ENCODE measurements at places on chromosomes 3 and 15. TPM values are rescaled to one million over a fixed set of nuclear protein-coding genes. Genes with fewer than 3 reads are reported as not detected.

CPLX3 gene
- not detected for total RNA-seq

SRGAP3 gene
- total RNA-seq = 7.8 TPM

ECE2 gene
- not detected for total RNA-seq

GREM1 gene
- 3.1 TPM for total RNA-seq

PRR20G gene
- not detected for total RNA-seq

PLA2G4F gene
- 99.0 TPM for total RNA-seq
